Activated T-helper 1 cell treated with anti-CD3 and anti-CD28 coated beads, Interleukin-2, amount 50 U/mL, for 16 hours (primary cell): ENCODE measurements at places on chromosomes 3 and 15.

DNA sequence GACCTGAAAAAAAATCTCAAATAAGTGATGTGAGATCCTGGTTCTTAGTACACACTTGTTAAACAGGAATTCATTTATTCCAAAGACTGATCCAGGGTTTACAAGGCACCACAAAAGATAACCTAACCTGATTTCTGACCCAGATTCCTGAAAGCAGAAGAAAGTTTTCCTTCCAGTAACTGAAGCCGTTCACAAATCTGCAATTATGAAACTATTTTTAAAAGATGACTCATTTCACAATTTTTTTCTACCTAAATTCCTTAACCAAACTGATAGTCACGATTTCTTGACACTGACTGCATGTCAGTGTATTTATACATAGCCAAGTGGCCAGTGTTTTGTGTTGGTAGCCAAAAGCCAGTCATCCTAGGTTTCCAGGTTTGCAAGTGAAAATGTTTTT is 17.1 kb downstream of the SLC9A9 start:
- no peak for DNase-seq

- no peak for DNase-seq
Measured at GRCh38 chr15:51750792-51751696, at the start of gene TMOD2. Gene TMOD2, plus strand, starts transcription at chr15:51751597. Its CDS starts 14,845 bp downstream, at chr15:51766442.

GRCh38 chr3:81769299-81769698 is 7.9 kb upstream of the GBE1 start:
- DNase-seq: no peak

DNA sequence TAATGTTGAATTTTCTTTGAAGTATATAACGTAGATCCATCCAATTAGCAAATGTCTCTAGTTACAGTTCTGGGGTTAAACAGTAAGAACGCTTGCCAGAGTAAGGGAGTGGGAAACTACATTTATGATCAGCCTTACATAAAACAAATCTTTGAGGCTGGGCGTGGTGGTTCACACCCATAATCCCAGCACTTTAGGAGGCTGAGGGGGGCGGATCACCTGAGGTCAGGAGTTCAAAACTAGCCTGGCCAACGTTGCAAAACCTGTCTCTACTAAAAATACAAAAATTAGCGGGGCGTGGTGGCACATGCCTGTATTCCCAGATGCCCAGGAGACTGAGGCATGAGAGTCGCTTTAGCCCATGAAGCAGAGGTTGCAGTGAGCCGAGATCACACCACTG is 50.1 kb upstream of the GATM start:
- DNase-seq: no peak

DNA sequence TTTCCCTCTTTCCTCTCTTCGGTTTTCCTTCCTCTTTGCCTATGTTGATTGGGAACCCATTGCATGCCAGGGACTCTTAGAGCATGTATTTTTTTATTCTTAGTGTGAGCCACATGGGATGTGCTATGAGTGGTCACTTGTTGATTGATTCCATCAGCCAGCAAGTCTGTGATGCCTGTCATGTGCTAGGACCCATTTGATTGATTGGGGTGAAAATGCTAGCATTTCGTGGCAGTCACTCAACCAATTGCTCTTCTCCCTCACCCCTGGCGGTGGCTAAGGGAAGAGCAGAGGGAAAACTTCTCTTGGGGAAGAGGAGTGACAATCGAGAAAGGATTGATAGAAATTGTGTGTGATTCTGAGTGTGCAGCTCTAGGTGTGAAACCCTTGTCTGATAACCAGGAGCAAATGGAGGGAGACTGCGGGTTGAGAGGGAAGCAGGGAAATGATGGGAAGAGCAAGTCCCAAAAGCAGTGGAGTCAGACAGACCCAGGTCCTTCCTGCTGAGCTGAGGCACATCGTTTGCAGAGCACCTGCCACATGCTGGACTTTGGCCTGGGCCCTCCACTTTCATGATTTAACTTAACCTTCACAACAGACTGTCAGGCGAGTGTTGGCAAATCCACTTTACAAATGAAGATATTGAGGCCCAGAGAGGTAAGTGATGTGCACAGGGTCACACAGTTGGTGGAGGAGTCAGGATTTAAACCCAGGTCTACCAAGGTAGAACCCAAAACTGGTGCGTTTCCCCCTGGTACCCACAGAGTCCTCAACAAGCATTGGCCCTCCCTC is 40.0 kb downstream of the SLC6A11 start:
- no peak for DNase-seq

GRCh38 chr3:175266478-175266877 is 407.3 kb downstream of the NAALADL2 start:
- DNase-seq: no peak

DNA sequence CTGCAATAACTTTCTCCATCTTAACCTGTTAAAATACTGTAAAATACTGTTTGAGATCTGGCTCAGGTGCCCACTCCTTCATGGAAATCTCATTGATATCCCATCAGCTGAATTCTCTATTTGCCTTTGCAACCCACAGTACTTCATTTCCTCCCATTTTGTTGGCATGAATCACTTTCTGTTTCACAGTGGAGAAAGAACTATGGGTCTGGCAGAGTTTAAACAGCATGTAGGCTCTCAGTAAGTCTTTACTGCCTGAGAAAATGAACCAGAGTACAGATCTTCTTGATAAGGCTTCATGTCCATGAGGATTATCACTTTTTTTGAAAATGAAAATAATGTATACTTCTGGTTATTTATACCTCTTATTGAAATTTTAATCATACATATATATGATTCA is 245.9 kb downstream of the NAALADL2 start:
- no peak for DNase-seq

DNA sequence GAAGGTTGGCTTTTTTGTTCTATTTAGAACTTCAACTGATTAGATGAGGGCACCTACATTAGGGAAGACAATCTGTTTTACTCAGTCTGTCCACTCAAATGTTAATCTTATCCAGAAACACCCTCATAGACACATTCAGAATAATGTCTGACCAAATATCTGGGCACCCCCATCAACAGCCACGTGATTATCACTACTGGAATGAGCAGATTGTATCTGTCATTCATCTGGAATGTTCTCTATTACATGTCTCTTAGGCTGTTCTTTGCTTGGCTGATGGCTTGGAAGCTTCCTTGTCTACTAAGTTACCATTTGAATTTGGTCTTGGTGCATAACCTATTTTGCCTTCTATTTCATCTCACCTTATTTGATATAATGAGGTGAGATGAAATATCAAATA is 15.7 kb upstream of the LRRC58 start:
- no peak for DNase-seq

DNA sequence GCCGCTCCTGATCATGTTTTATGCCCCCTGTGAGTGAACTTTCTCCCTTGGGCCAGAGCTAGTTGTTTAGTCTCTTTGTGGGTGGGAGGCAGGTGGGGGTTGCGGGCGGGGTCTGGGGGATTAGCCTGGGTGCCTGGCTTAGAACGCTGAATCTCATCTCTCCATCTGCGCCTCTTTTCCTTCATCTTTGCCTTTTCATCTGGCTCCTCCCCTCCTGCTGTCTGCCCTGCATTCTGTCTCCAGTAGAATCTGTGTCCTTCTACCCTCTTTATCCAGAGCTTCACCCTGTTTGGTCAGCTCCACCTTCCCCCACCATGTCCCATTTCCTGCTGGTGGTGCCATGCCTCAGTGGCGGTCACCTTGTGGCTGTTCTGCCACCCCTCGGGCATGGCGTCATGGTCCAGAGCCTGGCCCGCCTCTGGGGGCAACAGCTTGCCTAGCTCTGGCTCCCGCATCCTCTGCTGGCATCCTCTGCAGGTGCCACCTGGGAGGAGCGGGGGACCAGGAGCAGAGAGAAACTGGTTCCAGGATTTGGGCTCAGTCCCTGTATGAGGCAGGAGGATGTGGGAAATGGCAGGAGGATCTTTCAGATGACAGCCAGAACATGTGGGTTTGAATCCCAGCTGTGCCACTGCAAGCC is 44.3 kb downstream of the PDIA5 start:
- DNase-seq: no peak

DNA sequence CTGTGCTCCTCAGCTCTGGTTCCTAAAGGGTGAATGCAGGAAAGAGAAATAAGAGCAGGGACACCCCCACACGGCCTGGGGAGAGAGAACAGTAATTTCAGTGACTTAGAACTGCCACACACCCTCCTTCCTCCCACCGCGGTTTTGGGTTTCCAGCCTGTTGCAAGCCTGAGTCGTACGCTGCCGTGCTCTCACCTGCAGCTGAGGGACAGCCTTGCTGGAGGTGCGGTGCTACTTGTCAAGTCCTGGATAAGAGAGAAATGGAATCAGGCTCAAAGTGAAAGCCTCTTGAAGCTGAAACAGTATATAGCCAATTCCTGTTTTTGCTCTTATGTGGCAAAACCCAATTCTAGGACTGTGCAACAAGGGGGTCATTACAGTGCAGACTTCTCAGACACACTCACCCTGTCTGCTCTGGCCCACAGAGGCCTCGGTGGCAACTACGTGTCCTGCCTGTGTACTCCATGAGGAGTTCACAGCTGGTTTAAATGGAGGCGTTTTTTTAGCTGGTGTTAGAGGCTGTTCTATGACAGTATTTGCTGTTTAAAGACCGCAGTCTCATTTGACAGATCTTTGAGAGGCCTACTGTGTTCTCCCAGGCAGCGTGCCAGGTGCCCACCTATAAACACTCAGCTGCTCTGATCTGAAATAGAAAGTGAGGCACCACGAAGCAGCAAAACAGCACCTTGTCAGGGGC is 42.9 kb downstream of the TBC1D2B start:
- DNase-seq: peak; percentile 67

GRCh38 chr3:67196677-67197076 is 198.6 kb downstream of the KBTBD8 start:
- no peak for DNase-seq

DNA sequence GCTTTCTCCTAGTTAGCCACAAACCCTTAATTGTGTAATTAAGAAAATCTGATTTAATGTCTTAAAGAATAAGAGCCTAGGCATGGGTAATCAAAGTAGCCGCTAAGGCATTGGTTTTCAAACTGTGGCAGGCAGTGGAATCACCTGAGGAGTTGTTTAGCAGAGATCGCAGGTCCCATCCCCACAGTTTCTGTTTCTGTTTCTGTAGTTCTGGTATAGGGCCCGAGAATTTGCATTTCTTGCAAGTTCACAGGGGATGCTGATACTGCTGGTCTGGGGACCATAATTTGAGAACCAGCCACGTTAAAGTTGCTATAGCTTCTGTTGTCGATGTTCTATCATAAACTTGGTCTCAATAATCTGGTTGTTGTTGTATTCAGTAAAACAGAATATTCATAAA is 204.3 kb downstream of the ALCAM start:
- no peak for DNase-seq

GRCh38 chr15:68885070-68885469 is 45.3 kb upstream of the SPESP1 start:
- no peak for DNase-seq

DNA sequence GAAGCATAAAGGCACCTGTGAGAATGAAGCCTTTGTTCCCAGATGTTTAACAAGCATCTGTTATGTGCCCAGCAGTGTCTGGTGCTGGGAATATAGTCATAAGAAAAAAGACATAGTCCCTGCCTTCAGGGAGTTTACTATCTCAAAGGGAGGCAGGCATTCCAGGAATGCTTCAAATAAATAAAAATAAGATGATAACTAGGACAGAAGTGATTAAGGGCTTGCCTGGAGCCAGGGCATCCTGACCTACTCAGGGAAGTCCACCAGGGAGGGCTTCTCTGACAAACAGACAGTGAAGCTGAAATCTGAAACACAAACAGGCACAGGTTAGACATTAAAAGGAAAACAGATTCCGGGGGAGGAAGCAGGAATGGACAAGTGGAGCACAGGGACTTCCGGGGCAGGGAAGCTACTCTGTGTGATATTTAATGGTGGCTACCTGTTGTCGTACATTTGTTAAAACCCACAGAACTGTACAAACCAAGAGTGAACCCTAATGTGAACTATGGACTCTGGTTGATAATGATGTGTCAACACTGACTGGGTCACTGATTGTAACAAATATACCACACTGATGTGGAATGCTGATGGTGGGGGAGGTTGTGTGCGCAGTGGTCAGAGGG is 53.3 kb downstream of the ITGB5 start:
- no peak for DNase-seq

DNA sequence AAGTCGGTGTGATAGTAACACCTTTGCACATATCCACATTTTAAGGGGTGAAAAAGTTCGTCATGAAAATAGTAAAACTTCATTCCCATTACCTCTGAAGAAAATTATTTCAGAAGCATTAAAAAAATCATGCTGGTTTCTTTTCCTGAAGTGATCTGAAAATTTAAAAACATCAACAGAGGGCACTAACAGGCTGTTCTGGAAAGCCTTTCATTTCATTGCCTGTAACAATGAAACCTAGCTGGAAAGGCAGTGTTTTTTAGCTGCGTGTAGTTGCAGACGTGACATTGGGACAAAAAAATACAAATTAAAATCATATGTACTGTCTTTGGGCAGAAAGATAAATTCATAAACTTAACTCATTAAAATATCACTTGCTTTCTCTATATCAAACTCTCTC is 993.8 kb downstream of the GBE1 start:
- DNase-seq: no peak

DNA sequence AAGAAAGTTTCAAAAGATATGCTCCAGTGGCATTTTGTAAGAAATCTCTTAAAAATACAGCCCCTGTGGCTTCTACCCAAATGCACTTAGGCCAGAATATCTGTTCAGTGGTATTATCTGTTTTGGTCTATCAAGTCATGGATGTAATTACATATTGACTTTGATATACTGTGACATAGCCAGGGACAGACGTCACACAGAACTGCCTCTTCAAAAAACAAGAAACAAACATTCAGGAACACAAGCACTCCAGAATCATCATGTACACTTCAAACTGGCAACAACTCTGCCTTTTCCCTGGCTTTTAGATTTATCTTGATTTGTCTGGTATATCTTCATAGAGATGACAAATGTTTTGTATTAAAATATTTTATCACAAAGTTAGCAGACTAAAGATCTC is 240.3 kb downstream of the IL5RA start:
- DNase-seq: no peak

DNA sequence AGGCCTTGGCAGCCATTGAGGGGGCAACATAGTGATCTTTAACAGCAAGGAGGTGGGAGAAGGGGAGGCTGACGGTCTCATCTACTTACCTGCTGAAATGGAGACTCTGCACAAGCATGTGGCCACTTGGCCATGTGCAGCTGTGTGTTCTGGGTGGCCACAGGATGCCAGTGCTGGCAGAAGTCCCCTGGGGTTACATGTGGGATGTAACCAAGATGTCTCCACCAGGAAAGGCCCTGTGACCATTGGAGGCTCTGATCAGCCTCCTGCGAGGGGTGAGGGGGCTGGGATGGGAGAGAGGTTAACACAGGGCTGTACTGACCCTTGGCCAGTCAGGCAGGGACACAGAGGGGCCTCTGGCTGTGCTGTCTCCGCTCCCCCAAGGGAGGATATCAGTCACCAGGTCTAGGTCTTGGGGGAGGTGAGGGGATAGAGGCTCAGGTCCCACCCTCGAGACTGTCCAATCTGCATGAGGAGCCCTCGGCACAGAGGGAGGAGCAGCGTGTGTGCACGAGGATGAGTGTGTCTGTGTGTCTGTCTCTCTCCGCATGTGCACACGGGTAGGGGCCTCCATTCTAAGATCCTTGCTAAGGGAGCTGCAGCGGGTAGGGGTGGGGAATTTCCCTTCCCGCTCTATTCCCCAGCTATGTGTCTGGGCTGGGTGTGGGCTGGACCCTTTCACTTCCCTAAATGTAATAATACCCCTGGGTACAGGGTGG is 19.5 kb downstream of the PRKCD start:
- DNase-seq: no peak

- DNase-seq: no peak
Measured at GRCh38 chr15:70165716-70166284, 68.1 kb upstream of the TLE3 start.
